ENCODE measurements at places on chromosomes 7 and 10.

DNA sequence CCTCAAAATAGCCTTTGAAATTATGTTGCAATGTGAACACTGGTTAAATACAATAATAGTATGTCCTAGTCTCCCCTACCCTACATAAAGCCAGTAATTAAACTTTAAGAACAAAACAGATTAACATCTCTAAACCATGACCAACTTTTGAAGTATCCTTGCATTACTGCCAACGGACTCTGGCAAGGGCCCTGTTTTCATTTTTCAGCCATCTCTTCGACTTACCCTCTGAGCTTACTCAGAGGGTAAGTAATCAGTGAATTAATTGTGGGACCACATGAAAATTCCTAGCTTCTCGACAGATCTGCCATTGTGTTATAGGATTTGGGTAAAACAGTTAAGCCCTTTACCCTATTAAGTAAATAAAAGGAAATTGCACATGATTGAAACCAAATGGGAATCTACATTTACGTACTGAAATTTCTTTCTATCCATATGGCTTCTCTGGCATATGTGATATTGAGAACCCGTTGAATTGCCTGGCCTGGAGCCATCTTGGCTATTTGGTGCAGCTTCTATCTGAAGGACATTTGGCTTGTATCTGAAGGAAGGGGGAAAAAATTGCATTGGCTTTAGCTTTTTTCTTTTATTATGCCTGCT, 39.6 kb downstream of the DYNC1I1 start:
- DNase-seq, result no peak

DNA sequence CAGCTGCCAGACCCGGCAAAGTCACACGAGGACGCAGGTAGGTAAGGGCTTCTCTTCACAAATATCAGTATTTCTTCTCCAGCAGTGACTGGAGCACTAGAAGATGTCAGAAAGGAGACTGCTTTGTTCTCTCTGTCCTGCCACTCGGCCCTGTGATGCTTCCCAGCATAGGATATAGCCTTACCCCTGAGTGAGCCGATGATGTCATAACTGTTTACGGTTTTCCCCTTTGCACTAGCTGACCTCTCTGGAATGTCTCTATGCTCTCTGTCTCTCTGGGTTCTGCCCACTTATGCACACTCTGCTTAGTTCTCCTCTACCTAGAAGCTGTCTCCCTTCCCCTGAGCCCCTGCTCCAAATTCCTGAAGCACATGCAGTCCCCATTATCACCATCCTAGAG, 167.5 kb upstream of the PODXL start:
- no peak for DNase-seq

- no peak for DNase-seq
These were observed 155.0 kb downstream of the TMEM26 start for GRCh38 chr10:61298194-61298593.

DNA sequence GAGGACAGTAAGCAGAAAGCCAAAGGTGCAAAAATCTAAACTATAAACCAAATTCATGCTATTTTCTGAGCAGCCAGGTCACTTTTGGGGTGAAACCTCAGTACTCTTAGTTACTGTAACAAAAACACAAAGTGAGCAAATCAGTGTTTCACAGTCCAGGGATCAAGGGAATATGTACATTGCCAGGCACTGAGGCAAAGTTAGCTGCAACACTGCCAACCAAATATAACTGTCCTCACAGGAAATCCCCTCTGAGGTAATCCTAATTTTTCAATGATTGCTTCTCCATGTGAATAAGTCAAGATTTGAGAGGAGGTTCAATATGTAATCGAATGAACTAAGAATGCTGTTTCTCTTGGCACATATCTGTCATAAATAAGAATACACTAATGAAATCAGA, 229.7 kb downstream of the TSPAN12 start:
- DNase-seq, result no peak

DNA sequence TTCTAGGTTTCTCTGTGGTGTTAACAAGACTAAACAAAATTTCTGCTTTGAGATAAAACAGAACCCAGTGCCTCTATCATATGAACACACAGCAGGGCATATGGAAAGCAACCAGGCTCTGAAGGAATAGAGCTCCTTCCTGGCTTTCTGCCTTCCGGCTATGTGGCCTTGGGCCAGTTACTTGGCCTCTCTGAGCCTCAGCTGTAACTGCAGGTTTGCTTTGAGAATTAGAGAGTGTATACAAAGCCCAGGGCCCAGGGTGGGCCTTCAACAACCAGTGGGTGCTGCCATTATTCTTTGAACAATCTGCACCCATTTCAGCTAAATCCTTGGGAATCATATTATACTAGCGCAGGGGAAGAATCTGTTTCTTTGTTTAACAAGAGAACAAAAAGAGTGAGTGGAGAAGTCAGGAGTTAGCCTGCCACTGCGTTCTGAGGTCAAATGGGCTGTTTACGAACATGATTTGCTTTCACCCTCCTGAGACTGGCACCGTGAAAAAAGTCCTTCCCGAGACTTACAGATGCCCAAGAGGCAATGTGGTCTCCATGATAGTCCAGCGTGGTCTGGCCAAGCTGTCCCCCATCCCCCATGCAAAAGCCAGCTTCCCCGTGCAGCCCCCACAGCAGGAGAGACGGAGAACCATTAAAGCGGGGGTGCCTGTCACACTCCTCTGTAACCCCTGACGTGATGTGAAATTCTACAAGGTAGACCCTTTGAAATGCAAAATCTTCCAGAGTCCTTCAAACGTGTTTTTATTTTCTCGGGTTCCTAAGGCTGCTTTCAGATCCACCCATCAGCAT, 4.9 kb downstream of the FAM53B start:
- DNase-seq, result peak; percentile 11

DNA sequence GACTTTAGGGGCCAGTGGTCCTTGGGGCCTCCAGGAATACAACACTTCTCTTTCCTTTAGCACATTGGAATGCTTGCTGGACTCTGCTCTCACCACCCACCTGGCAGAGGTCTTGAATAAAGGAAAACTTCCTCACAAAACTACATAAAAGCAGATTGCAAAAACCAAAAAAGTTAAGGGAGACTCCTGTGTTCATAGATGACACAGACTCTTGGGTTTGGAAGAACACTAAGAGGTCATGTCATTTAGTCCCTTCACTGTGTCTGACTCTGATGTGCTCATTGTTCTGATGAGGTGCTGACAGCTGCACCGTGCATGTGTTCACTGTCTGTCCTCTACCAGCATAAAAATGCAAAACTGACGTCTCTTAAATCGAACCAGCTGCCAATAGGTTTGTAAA, 11.4 kb downstream of the BLNK start:
- DNase-seq, result no peak

- no peak for DNase-seq
These were observed 21.5 kb downstream of the RBM33 start for GRCh38 chr7:155665957-155666287.

DNA sequence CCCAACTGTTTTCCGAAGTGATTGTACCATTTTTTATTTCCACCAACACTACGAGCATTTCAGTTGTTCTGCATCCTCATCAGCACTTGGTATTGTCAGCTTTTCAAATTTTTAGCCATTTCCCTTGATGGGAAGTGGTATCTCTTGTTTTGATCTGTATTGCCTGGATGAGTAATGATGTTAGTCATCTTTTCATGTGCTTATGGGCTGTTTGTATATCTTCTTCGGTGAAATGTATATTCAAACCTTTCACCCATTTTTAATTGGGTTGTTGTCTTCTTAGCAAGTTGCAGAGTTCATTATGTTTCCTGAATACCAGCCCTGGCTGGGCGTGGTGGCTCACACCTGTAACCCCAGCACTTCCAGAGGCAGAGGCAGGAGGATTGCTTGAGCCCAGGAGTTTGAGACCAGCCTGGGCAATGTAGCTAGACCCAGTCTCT, 22.1 kb downstream of the CLIP2 start:
- DNase-seq, result no peak

- DNase-seq, result no peak
These were observed 734.8 kb downstream of the TNS3 start for GRCh38 chr7:46847126-46847525.

GRCh38 chr7:140643416-140643815, 2.8 kb upstream of the DENND2A start:
- DNase-seq, result no peak

DNA sequence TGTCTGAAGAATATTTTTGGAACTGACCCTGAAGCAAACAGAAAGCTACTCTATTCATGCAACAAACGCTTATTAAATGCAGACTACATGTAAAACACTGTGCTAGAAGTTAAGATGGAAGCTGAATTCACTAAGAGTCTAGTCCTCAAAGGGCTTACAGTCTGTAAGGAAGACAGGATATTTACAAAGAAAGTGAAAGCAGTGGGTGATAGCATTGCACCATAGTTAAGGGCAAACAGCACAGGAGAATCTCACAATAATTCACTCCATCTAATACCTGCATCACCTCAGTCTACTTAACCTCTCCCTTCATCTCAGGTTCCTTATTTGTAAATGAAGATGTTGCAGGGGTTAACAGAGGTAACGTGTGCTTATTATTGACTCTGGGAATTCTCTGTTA, 360.0 kb upstream of the AOAH start:
- no peak for DNase-seq

- DNase-seq, result no peak
These were observed 75.8 kb downstream of the MPLKIP start for GRCh38 chr7:40058636-40059035.

DNA sequence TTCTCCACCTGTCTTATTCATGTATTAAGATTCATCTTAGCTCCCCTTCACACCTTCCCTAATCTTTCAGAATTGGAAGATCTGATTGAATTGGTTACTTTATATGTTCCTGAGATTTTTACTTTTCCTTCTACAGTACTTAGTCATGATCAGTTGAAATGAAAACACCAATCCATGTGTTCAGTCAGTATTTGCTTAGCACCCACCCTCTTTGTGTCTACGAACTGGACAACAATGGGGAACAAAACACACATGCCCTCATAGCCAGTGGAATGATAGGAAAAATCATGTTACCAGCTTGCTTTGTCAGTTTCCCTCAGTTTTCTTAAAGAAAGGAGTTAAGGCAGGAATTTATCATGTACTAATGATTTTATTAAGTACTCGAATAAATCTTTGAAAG, 2.0 kb downstream of the MASTL start:
- DNase-seq, result no peak

GRCh38 chr10:89019569-89020327, 29.1 kb downstream of the FAS start:
- DNase-seq, result no peak

GRCh38 chr7:122056977-122057376, 87.1 kb downstream of the AASS start:
- DNase-seq, result no peak

DNA sequence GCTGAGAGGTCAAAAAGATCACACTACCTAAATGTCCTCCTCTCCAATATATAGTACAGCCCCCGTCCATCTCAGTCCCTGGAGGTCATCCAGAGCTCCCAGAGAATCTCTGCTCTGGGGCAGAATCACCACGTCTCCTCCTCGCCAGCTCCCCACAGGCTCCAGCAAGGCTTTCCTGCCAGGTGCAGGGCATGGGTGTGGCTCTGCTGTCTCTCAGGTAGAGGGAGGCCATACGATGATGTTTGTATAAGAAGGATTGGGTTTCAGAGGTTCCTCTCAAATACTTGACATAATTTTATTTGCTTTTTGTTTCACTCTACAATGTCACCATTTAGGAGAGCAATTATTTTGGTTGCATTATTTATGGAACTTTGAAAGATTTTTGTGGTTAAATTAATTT, 98.3 kb upstream of the PRSS58 start:
- DNase-seq, result no peak

GRCh38 chr7:33933611-33934281, 28.4 kb downstream of the BMPER start:
- no peak for DNase-seq

- DNase-seq, result no peak
These were observed 284.9 kb downstream of the FGFR2 start for GRCh38 chr10:121313119-121313875.

- no peak for DNase-seq
These were observed 35.9 kb downstream of the CCDC3 start for GRCh38 chr10:12965571-12965970.

GRCh38 chr10:13795653-13796555, 209.1 kb downstream of the PRPF18 start:
- DNase-seq, result peak; percentile 46

GRCh38 chr7:143487566-143487965, 9.9 kb downstream of the TAS2R41 start:
- DNase-seq, result no peak

- no peak for DNase-seq
These were observed 484.9 kb downstream of the GPAM start for GRCh38 chr10:111698711-111699110.

DNA sequence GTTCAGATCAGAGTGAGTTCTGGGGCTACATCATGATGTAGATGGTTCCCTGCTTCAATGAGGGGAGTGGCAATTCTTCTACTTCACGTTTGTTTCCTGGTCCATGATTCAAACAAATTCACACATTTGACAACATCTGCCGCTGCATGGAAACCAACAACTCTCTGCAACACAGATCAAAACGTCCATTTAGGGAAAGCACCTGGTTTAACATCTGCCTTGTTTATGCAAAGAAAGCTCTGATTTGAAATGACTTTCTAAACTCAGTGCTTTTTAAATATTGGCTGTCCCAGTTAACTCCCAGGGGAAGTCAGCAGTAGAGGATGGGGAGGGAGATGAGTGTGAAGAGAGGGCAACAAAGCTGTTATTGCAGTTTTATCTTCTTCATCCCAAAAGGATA, 93.8 kb downstream of the GAD2 start:
- DNase-seq, result no peak

GRCh38 chr7:105178928-105179541, 165.0 kb downstream of the KMT2E start:
- DNase-seq, result no peak

GRCh38 chr7:113883096-113883495, 35.7 kb downstream of the PPP1R3A start:
- DNase-seq, result no peak

DNA sequence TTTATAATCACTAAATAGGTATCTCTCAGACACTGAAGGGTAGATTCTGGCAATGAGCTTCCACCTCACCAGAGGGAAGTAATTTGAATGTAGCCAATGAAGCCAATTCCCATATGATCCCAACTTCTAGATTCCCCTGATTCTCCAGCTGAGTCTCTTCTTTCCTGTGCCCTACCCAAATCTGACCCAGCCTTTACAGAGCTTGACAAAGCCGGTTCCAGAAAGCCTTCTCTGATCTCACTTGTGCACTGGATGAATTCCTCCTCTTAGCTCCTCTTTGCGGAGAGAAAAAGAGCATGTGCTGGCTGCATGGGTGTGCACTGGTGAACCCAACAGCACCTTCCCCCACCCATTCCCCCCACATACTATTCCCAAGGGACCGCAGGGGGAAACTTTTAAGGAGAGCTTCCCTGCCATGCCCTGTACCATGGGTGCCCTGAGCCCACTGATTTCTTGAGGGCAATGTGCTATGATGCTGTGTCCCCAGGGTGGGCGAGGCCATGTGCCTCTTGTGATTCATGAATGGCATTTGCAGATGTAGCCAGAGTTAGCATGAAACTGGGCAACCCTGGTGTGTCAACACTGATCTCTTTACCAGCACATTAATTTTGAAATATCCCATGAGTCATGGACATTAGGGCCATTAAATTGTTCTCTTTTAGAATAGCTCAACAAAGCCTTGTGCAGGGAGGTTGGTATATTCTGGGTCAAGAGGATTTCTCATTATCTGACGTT, 50.4 kb upstream of the PLEKHA1 start:
- no peak for DNase-seq

All from natural killer cell (primary cell).